ENCODE measurements at places on chromosomes 12 and 14. TPM values are rescaled to one million over a fixed set of nuclear protein-coding genes. Genes with fewer than 3 reads are reported as not detected.

GRCh38 chr14:41607966-41608663 is 1.4 kb downstream of the LRFN5 start:
- peaks cover 38% of the 10 kb centered on the region for H3K4me1 ChIP-seq
- H3K4me3 ChIP-seq: peak overlapping the region; percentile 69
- no peaks in the 10 kb centered on the region for H3K36me3 ChIP-seq

BCAT1 gene
- total RNA-seq: 69.8 TPM

GRCh38 chr14:22977684-22978486 is 4.5 kb downstream of the AJUBA start:
- H3K27ac ChIP-seq: no peak overlapping the region
- no peaks in the 10 kb centered on the region for H3K36me3 ChIP-seq
- H3K4me1 ChIP-seq: peaks cover 12% of the 10 kb centered on the region
- no peak for DNase-seq

ALDH2 gene
- total RNA-seq: 37.4 TPM

ERO1A gene
- total RNA-seq: 31.5 TPM

GRCh38 chr12:49017891-49018260 is 700 bp downstream of the PRKAG1 start:
- H3K27ac ChIP-seq: peak overlapping the region; percentile 98
- H3K4me3 ChIP-seq: peak overlapping the region; percentile 93
- peaks cover 46% of the 10 kb centered on the region for H3K36me3 ChIP-seq
- H3K27me3 ChIP-seq: no peaks in the 10 kb centered on the region
- DNase-seq: no peak
- peaks cover 31% of the 10 kb centered on the region for H3K4me1 ChIP-seq

GRCh38 chr14:58637391-58638230 is at the start of gene DACT1:
Gene DACT1 (plus strand): TSS chr14:58637962. CDS start chr14:58638203, 241 bp downstream.
- peaks cover 4% of the 10 kb centered on the region for H3K36me3 ChIP-seq
- DNase-seq: peak; percentile 52
- H3K27me3 ChIP-seq: peaks cover 17% of the 10 kb centered on the region
- H3K4me3 ChIP-seq: peak within 1 kb of the TSS; percentile 94
- peak within 1 kb of the TSS; percentile 90 for H3K27ac ChIP-seq
- H3K4me1 ChIP-seq: peaks cover 46% of the 10 kb centered on the region

DNA sequence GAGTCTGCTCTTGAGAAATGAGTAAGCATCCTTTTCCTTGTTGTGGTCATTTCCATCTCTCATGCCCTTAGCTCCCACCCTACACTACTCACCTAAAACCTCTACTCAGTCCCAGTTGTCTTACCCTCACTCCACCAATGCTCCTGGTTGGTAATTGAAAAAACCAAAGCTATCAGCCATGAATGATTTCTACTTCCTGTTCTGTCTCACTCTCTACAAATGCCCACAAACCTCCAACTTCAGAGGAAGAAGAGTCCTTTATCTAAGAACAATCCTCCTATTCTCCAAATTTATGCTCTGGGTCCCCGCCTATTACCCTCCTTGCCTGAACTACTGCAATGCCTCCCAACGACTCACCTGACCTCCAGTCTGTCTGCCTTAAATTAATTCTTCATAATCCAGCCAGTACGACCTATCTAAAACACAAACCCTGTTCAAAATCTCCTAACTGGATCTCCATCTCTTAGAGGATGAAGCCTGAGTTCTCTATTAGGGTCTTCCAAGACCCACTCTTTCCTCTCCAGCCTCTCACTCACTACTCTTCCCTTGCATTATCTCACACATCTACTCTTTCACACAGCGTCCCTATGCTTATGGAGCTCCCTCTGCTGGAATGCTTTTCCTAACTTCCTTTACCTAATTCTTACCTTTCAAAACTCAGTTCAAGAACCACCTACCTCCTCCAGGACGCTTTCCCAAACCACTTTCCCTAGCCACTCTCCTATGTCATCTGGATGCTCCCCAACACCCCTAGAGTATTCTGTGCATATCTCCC is 2.2 kb downstream of the DHRS1 start:
- no peaks in the 10 kb centered on the region for H3K27me3 ChIP-seq
- peaks cover 50% of the 10 kb centered on the region for H3K36me3 ChIP-seq
- H3K4me3 ChIP-seq: peak overlapping the region; percentile 9
- H3K4me1 ChIP-seq: peaks cover 51% of the 10 kb centered on the region
- DNase-seq: no peak

- peaks cover 50% of the 10 kb centered on the region for H3K36me3 ChIP-seq
- H3K4me1 ChIP-seq: peaks cover 41% of the 10 kb centered on the region
- H3K27ac ChIP-seq: peak within 1 kb of the TSS; percentile 97
- peak; percentile 83 for DNase-seq
Observed at GRCh38 chr12:57487597-57488401, at the start of gene MARS1. Gene MARS1 (plus strand): TSS chr12:57488068. CDS start chr12:57488091, 23 bp downstream.

SYT10 gene
- total RNA-seq: not detected

DNA sequence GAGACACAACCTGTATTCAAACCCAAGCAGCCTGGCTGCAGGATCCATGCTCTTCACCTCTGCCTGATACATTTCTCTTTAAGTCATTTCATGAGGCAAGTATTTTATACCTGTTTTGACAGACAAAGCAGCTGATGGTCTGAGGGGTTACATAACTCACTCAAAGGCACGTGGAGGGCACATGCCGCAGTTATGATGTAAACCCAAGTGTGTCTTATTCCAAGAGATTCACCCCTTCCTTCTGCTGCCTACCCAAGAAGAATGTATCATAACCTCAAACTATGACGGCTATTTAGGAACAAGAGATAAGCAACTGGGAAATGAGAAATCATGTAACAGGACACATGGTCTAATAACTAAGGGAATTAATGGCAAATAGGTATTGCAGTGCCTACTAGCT is 329.8 kb upstream of the TMPO start:
- no peak overlapping the region for H3K27ac ChIP-seq
- no peaks in the 10 kb centered on the region for H3K27me3 ChIP-seq
- DNase-seq: no peak
- H3K4me3 ChIP-seq: no peak overlapping the region
- no peaks in the 10 kb centered on the region for H3K36me3 ChIP-seq
- no peaks in the 10 kb centered on the region for H3K4me1 ChIP-seq

RGS6 gene
- not detected for total RNA-seq

GRCh38 chr12:74820324-74820723 is 282.7 kb downstream of the ATXN7L3B start:
- no peaks in the 10 kb centered on the region for H3K36me3 ChIP-seq
- DNase-seq: no peak
- no peaks in the 10 kb centered on the region for H3K4me1 ChIP-seq
- H3K4me3 ChIP-seq: no peak overlapping the region
- H3K27me3 ChIP-seq: no peaks in the 10 kb centered on the region

GRCh38 chr14:31196839-31197492 is 10.6 kb downstream of the HECTD1 start:
- H3K36me3 ChIP-seq: peaks cover 63% of the 10 kb centered on the region
- peak overlapping the region; percentile 16 for H3K4me3 ChIP-seq
- H3K27ac ChIP-seq: no peak overlapping the region
- peaks cover 44% of the 10 kb centered on the region for H3K4me1 ChIP-seq
- DNase-seq: no peak

IL23A gene
- total RNA-seq: 5.6 TPM

GRCh38 chr14:59091404-59091803 is 97.1 kb upstream of the DAAM1 start:
- peaks cover 15% of the 10 kb centered on the region for H3K27me3 ChIP-seq
- H3K4me3 ChIP-seq: no peak overlapping the region
- no peaks in the 10 kb centered on the region for H3K4me1 ChIP-seq
- DNase-seq: no peak

MYG1 gene
- 59.1 TPM for total RNA-seq

DNA sequence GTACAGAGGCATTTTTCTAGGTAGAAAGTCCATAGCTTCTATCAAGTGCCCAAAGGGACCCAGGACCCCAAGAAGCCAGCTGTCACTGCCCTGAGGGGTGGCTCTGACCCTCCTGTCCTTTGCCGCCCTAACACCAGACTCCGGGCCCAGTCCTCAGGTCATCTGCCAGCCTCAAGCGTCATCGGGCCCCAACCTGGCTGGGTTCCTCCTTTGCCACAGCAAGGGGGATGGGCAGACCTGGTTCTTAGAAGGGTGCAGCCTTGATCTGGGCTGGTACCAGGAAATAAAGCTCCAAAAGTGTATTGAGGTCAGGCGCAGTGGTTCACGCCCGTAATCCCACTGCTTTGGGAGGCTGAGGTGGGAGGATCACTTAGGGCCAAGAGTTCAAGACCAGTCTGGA is 27.1 kb upstream of the FAM222A start:
- H3K36me3 ChIP-seq: no peaks in the 10 kb centered on the region
- H3K4me3 ChIP-seq: no peak overlapping the region
- peaks cover 17% of the 10 kb centered on the region for H3K27me3 ChIP-seq
- no peak for DNase-seq
- H3K4me1 ChIP-seq: no peaks in the 10 kb centered on the region
